Ecto neural progenitor cell (in vitro differentiated cells): ENCODE measurements at places on chromosomes 3 and 15.
A peak's percentile ranks its signal among the peaks of the same experiment; 100 is the strongest.

GRCh38 chr15:38029736-38030135, 95.3 kb downstream of the TMCO5A start:
- no peak for DNase-seq

DNA sequence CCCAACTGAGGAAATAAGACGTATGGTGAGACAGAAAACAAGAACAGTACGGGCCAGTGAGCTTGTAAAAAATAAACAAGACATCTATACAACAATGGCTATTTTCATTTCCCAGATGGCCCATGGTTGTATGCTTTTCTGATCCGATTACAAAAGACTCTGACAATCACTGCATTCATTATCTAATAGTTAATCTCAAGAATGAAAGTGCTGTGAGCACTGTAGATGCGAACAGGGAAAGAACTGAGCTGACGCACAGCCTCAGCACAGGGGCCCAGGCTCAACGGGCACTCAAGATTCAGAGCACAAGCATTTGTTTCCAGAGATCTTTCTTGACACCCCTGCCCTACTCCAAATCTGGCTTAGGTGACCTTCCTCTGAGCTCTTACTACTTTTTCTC, 6.9 kb downstream of the MTMR10 start:
- DNase-seq: no peak

DNA sequence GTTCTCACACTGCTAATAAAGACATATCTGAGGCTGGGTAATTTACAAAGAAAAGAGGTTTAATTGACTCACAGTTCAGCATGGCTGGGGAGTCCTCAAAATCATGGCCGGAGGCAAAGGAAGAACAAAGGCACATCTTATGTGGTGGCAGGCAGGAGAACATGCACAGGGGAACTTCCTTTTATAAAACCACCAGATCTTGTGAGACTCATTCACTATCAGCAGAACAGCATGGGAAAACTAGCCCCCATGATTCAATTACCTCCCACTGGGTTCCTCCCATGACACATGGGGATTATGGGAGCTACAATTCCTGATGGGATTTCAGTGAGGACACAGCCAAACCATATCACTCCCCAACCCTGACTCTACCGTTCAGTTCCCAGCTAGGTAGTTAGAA, 59.7 kb upstream of the MINAR1 start:
- DNase-seq: no peak

DNA sequence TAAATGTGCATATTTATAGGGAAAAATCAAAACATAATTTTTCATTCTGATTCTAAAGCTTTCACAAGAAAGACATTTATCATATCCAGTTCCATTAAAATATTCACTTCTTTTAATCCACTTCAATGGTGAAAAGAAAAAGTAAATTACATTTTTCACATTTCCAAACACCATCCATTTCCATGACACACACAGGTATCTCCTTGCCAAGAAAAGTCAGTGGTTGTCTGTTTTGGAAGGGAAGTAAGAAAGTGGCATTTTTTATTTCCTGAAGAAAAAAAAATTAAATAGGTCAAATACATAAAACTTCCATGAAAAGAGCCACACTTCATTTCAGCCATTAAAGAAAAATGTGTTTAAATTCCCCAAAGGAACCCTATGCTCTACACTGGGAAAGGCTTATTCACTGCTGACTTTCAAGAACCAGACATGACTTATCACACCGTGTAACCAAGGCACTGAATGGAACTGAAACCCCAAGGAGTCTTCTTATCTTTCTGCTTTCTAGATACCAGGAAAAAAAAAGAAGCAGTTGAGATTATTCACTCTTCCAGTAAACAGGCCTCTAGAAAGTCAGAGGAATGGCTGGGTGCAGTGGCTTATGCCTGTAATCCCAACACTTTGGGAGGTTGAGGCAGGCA, 44.5 kb downstream of the OSBPL10 start:
- no peak for DNase-seq

GRCh38 chr3:32818970-32819511, 1.2 kb downstream of the TRIM71 start:
- DNase-seq: no peak

GRCh38 chr3:185824051-185825005, 514 bp downstream of the IGF2BP2 start:
- DNase-seq: peak; percentile 70

- no peak for DNase-seq
These were observed 20.7 kb downstream of the RHCG start for GRCh38 chr15:89475661-89476060.

- no peak for DNase-seq
These were observed 36.4 kb downstream of the CEP152 start for GRCh38 chr15:48774484-48774883.

GRCh38 chr3:24318677-24319287, 175.9 kb downstream of the THRB start:
- no peak for DNase-seq

DNA sequence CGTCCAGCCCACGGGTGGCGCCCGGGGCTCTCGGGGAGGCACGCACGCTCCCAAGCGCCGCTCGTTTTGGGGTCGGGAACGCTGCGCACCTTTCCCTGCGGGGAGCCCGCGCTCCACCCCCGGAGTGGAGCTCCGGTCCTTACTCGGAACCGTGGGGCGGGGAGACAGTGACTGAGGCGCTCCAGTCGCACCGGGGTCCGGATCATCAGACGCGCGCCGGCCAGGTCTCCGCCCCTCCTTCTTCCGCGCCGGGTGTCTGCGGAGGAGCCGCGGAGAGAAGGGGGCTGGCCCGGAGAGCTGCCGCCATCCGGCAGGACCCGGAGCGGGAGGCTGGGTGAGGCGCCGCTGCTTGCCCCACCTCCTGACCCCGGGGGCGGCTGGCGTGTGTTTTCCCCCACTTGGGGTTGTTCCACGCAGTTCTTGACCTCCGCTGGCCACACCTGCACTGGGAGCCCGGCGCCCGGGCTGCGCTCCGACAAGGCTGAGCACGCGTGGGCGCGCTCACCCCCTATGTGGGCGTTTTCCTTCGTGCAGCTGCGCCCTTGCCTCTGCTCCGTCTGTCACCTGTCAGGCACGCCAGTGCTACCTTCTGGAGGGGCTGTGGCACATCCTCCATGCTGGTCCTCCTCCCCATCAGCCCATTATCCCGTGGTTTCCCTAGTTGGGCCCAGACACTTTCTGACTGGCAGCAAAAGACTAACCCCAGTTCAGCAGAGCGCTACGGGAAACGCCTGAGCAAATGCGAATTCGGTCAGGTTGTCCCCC, at the start of gene MCF2L2:
Gene MCF2L2 (minus strand): TSS at position 173 of the 765 bp plus-strand sequence. CDS start 642 bp downstream, outside the sequence.
- DNase-seq: peak; percentile 77

DNA sequence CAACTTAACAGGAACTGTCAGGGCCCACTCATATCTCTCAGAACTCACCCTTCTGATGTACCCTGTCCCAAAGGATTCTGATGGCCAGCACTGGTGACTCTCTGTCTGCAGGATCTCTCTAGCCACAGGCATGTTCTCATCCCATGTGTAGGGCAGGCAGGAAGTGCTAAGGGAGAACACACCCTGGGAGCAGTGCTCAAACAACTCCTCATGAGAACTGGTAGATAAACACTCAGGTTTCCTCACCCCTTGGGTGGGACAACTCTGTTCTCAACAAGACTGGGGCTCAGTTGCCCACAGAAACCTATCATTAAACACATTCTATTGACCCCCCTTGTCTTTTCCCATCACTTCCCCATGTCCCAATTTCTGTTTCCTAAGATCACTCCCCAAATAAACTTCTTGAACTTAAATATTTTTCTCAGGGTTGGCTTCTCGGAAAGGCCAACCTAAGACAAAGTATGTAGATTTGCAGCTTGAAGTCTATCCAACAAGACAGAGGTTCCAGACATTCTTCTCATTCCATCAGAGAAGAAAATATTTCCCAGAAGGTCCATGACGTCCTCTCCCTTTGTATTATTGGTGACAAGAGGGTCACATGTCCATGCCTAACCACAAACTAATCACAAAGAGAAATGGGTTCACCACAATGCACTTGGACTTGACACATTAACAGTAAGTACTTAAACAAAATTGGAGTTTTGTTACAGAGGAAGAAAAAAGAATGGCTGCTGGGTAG, 276.6 kb upstream of the GADL1 start:
- no peak for DNase-seq

- DNase-seq: no peak
These were observed 259.1 kb upstream of the TPM1 start for GRCh38 chr15:62783303-62783957.

DNA sequence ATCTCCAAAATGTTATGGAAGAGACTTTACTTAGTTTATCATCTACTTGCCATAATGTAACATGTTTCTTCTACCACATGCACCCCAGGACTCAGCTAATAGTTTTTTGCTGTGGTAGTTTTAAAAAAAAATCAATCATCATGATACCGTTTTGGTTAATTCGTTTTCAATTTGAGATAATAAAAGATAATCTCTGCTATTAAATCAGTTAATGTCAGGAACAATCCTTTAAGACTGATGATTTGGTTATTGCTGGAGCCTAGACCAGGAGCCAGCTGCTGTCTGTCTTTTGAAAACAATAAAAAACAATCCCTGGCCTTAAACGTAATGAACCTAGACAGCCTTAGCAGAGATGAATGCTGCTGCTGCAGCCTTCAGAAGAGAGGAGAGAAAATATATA, 403.7 kb downstream of the OXSM start:
- DNase-seq: no peak

DNA sequence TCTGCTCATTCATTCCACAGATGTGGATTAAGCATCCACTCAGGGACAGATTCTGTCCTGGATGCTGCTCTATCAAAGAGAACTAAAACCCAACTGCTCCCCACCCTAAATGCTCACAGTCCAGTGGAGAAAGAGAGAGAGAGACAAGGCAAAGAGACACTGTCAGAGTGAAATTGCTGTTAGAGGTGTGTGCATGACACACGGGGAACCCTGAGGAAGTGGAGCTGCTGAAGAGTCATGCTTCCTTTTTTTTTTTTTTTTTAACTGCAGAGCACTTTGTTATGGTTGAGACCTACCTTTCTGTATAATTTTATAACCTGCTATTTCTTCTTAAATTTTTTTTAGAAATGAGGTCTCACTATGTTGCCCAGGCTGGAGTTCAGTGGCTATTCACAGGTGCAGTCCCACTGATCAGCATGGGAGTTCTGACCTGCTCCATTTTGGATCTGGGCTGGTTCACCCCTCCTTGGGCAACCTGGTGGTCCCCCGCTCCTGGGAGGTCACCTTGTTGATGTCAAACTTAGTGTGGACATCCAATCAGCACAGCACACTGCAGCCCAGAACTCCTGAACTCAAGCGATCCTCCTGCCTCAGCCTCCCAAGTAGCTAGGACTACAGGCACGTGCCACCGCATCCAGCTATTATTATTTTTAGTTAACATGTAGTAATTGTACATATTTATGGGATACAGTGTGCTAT, 18.2 kb upstream of the PSTPIP1 start:
- no peak for DNase-seq

GRCh38 chr3:32817558-32818228, at the start of gene TRIM71:
Gene TRIM71 (plus strand): TSS chr3:32817997. CDS start chr3:32818081, 84 bp downstream.
- DNase-seq: peak; percentile 76

- DNase-seq: no peak
These were observed 28.9 kb upstream of the CD200R1L start for GRCh38 chr3:112875561-112875960.

- DNase-seq: no peak
These were observed 112.8 kb downstream of the LPP start for GRCh38 chr3:188266562-188267274.

GRCh38 chr3:142027300-142027699, 122.0 kb downstream of the TFDP2 start:
- DNase-seq: no peak

GRCh38 chr3:50299929-50300680, 900 bp upstream of the HYAL3 start:
- DNase-seq: no peak

DNA sequence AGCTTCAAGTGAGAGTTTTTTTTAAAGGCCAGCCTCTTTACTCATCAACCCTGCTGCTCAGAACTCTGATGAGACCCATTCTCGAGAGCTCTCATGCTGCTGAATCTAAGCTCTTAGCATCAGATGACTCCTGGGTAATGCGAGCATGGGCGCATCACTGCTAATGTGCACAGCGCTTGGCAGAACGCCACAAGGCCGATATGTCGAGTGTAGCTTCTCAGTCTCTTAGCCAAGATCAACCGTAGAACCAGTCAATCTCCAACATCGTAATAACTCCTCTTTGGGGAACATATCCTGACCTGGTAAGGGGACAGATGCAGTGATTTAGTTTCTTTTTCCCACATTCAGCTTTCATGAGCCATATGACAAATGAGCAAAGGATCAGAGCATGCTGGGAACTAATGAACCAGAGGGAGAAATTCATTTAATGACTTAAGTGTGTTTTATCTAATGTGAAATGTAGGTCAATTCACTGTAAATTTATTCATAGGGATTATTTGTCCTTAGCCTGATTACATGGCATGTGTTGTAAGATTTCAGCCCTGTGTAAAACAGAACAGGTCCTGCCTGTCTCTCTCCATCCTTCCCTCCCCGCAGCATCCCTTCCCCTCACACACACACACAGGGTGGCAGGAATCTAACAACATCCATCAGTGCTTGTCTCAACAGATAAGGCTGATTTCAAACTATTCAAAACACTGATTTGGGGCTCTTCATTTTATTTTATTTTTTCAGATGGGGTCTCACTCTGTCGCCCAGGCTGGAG, 195.4 kb upstream of the C2CD4B start:
- no peak for DNase-seq

DNA sequence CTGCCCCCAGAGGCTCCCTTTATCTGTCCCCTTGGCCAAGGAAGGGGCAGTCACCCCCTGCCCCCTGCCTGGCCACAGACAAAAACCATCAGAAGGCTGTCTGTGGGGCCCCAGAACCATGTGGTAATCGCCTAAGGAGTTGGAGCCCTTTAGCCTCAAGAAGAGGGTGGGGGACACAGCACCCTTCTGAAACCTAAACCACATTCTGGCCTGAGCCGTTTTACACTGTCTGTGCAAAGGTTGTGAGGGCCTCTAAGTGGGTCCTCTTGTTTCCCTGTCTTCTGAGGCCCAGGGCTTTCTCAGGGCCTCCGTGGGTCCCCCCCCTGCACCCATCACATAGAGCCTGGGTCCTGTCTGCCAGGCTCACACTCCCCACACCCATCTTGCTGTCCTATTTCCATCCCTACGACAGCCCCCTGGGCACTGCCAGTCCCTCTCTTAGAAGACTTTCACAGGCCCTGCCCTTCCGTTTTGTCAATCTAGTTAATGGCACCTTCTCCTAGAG, 17.9 kb upstream of the RPUSD3 start:
- DNase-seq: no peak

DNA sequence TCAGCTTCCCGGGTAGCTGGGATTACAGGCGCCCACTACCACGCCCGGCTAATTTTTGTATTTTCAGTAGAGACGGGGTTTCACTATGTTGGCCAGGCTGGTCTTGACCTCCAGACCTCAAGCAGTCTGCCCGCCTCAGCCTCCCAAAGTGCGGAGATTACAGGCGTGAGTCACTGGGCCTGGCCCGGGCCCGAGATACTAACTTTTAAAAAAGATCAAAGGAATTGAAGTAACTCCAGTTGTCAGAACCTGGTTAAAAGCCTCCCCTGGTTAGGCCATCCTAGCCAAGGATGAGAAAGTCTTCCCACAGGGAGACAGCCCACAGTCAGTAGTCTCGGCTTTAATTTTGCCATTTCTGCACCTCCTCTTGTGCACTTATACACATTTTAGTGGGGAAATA, 212.3 kb upstream of the MCTP2 start:
- no peak for DNase-seq

- DNase-seq: no peak
These were observed 4.0 kb downstream of the MAP2K1 start for GRCh38 chr15:66390678-66391077.
